ENCODE measurements at places on chromosomes 1 and 21.

DNA sequence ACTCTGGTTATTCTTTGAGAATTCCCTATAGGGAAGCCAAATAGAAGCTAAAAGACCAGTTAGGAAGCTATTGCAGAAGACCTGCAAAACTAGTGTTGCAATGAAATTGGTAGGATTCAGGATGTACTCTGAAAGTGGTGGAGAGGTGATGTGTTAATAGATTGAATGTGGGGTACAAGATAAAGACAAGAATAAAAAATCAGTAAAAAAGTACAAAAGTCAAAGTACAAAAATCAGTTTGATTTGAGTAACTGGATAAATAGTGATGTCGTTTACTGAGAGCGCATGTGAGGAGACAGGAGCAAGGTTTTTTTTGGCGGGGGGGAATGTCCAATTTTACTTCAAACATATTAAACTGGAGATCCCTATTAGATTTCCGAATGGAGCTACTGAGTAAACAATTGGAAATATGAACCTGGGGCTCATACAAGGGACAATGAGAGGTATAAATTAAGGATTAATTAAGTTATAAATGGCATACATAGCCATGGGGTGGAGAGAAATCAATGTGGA lies 2.5 kb upstream of the DCAF8 start:
- no peak for DNase-seq

- no peak for DNase-seq
Measured at GRCh38 chr1:232292818-232293217, 337.1 kb downstream of the SIPA1L2 start.

GRCh38 chr1:53331446-53332185 lies 3.7 kb upstream of the LRP8 start:
- no peak for DNase-seq

- no peak for DNase-seq
Measured at GRCh38 chr1:247551721-247552120, 2.8 kb downstream of the GCSAML start.

- DNase-seq, result no peak
Measured at GRCh38 chr1:238252033-238252802, 361.5 kb upstream of the ZP4 start.

DNA sequence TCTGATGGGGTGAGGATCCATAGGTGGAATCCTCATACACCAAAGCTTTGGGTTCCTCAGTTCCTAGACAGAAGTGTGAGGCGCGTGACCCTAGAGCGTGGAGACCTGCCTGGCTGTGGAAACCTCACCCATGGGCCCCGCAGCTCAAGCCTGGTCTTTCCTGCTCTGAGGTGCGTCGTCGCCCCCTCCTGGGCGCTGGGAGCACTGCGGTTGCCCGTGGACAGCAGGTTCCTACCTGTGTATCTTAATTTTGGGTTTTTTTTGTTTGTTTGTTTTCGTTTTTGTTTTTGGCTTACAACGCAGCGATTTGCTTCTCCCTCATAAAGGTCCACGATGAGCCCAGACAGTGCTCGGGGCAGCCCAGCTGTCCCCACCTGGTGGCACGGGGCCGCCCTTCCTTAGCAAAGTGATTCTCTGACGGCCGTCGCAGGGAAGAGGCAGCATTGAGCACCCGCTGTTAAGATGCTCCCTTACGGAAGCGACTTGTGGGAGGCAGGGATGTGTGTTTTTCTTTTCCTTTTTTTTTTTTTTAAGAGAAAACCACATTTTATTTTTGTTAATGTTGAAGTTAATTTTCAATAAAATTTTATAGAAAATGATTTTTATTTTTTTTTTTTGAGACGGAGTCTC lies 36.5 kb upstream of the TRAPPC10 start:
- DNase-seq, result peak; percentile 18

- no peak for DNase-seq
Measured at GRCh38 chr1:247451388-247452010, 6.4 kb downstream of the OR2B11 start.

- DNase-seq, result peak; percentile 95
Measured at GRCh38 chr1:8873506-8874229, 4.8 kb downstream of the ENO1 start.

- DNase-seq, result no peak
Measured at GRCh38 chr1:230334447-230334837, 91.7 kb downstream of the PGBD5 start.

GRCh38 chr1:54982739-54983138 lies 2.3 kb downstream of the TMEM61 start:
- DNase-seq, result no peak

- DNase-seq, result no peak
Measured at GRCh38 chr1:21904454-21904703, 32.7 kb downstream of the HSPG2 start.

DNA sequence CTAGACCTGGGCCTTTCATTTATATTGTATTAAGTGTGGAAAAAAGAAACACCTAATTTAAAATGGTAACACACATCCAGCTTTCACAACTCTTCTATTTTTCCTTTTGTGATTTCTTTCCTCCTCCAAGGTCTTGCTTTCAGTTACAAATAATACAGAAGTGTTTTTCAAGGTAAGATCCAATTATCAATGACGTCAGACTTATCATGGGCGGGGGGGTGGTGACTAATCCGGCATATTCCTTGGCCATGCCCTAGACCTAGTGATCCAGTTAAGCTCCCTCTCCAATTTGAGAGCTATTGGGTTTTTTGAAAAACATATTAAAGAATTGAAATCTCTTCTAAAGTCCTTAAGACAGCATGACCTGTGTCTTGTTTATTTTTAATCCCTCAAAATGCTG lies 669.9 kb upstream of the NR5A2 start:
- DNase-seq, result no peak

DNA sequence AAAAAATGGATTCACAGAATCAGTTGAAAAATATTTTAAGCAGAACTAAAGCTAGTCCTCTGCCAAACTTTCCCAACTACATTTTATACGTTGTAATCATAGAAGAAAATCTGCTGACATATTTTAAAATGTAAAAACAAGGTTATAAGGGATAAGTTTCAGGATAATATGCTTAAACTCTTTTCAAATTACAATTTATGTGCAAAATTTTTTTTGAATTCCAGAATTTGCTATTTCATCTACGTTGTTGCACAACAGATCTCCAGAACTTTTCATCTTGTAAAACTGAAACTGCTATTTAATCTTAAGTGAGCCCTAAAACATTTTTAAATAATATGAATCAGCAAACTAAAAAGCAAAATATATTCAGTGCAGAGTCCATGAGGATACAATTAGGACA lies 5.9 kb downstream of the EDEM3 start:
- no peak for DNase-seq

DNA sequence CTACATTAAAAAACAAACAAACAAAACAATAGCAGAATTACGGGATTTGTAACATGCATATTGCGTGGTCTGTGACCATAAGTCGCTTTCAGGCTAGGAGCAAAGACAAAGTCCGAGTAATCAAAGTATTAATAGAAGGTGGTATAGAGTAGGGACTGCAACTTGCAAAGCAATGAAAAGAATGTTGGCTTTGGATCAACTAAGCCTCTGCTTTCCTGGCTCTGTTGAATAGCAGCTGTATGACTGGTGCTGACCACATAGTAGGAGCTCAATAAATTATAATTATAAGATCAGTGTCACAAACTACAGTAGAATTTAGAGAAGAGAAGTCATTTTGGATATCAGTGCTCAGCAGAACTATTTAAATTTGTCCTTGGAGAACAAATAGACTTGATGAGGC lies 586.4 kb downstream of the DPYD start:
- peak; percentile 62 for DNase-seq

GRCh38 chr1:210535761-210536160 lies 207.1 kb downstream of the HHAT start:
- DNase-seq, result no peak

DNA sequence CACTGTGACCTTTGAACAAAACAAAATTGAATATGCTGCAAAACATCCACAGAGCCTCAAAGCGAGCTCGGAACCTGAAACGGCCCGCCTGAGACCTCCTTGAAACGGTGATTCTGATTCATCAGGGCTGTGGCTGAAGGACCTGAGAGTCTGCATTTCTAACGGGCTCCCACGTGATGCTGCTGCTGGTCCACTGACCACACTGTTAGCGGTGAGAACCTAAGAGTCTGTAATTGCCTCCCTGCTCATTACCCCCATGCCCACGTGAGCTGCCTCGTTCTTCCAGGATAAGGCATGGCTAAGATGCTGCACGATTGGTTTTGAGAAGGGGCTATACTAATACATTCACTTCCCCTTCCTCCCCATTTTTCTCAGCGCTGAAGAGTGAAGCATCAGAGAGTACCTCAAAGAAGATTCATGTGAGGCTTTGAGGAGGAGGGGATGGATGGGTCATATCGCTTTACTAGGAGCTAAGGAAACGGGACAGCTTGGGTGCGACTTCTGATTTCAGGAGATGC lies 9.7 kb downstream of the TLR5 start:
- DNase-seq, result no peak

- DNase-seq, result no peak
Measured at GRCh38 chr1:23370330-23370708, 683 bp upstream of the ZNF436 start.

DNA sequence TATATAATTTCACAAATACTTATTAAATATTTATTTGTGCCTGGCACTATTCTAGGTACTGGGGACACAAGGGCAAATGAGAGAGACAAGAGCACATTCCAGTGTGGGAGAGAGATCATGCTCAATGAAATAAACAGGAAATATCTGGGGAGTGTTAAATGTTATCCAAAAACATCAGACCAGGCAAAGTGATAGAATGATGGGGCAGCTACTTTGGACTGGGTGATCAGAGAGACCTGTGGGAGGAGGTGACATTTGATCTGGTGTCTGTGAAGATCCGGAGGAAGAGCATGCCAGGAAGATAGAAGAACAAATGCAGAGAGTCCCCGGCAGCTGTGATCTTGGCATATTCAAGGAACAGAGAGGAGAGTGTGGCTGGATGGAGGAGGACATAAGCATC lies 27.5 kb upstream of the GNG12 start:
- no peak for DNase-seq

- DNase-seq, result no peak
Measured at GRCh38 chr21:29007810-29008209, 11.3 kb downstream of the RWDD2B start.

GRCh38 chr1:119080586-119080985 lies 59.9 kb downstream of the WARS2 start:
- DNase-seq, result peak; percentile 85

DNA sequence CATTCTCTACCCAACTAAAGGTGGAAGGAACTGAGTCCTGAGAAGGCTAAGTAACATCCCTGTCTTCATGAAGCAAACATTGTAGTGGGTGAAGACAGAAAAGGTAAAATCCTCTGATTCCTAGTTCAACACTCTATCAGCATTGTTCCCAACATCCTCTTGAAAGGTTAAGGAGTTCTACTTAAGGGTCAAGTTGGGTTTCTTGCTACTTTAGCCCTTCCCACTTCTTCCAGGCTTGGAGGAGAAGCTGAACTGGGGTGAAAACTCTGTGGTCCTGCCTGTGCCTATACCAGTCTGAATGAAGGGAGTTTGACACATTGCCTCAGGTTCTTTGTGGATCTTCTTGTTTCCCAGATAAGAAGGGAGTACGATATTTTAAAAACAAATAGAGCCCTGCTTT lies 54.1 kb downstream of the ATP2B4 start:
- DNase-seq, result no peak

DNA sequence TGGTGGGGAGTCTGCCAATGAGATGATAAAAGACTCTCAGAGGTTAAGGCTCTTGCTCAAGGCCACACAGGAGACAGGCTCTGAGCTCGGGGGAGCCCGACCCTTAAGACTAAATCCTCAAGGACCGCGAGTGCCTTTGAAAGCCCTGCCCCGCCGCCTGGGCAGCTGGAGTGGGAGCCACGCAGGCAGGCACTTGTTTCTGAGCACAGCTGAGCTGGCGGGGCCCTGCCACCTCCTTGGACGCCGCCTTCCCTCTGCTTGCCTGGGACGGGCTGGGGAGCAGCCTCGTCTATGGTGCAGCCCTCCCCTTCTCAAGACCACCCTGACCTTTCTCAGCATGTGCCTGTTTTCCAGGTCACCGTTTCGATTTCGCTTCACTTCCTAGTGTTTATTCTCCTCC lies 169.3 kb downstream of the CAMTA1 start:
- no peak for DNase-seq

DNA sequence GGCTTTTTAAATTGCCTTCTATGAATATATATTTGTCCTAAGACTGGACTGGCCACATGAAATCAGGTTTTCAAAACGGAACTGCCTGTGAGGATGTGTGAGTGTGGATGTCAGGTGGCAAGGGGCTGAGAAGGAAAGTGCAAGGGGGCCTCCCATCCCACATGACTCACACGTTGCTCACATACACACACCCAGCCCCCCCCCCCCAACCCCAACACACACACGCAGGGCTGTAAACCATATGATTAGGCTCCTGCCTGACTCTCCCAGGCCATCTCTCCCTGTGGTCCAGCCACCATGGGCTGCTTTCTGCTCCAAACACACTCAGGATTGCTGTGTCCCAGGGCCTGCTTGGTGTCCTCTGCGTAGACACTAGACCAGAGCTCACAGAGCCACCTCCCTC lies 22.4 kb downstream of the DEGS1 start:
- peak; percentile 48 for DNase-seq

DNA sequence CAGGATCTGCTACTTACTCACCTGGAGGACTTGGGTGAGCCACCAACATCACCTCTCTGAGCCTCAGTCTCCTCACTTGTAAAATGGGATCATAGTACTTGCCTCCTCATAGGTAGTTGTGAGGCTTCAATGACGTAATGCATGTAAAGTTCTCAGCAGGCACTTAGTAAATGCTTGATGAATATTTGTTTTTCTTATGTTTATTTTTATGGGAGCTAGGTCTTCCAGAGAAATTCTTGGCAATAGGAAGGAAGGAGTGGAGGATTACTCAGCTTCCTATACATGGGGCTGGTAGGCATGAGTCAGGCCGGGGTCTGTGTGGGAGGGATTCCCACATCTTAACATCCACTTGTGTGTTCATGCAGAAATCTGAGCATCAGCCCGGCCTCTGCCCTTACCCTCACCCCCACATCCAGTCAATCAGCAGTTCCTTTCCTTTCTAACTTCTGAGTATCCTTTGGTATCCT lies 95.4 kb upstream of the USP24 start:
- peak; percentile 89 for DNase-seq

GRCh38 chr1:15693371-15693770 lies 9.3 kb downstream of the PLEKHM2 start:
- no peak for DNase-seq

DNA sequence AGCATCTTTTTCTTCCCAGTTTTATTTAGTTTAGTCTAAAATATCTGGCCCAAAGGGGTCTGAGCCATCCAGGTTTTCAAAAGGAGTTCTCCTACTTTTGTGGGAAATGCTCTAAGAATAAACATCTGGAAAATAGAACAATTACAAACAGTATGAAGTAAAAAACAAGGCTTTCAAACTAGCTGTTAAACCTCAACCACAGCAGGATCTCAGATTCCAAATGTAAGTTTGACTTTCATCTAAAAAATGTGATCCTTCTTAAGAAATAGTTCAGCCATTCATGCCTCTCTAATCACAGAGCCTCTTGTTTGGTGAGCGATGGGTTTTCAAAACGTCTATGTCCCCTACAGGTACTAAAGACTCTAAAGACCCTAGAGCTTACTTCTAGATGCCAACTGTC lies 413.5 kb downstream of the DUSP10 start:
- DNase-seq, result no peak

GRCh38 chr1:61051719-61052394 lies 30.5 kb upstream of the NFIA start:
- no peak for DNase-seq

Data from GM04504 (cell line).